HCT116 (cell line): ENCODE measurements at places on chromosomes 3 and 15. TPM values are rescaled to one million over a fixed set of nuclear protein-coding genes. Genes with fewer than 3 reads are reported as not detected.

The MNS1 gene
- total RNA-seq: 1.9 TPM

The DNAH1 gene
- total RNA-seq: 5.5 TPM

The PSTPIP1 gene
- 0.79 TPM for total RNA-seq

DNA sequence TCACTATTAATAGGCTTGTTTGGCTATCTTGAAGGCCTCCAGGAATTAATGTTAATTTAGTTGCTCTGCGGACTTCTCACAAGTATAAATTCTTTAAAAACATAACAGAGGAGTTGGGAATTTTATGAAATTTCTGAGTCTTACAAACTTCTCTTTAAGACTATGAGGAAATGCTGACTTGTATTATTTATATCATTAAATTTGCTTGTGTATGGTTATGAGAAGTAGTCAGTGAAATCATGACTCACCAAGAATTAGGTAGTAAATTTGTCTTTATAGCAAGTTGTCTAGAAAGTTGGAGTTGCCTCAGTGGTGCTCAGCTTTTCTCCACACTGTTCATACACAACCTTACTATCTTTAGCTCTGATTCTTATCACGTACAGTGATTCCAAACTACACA lies 26.5 kb downstream of the PHLDB2 start:
- no peaks in the 10 kb centered on the region for H3K27me3 ChIP-seq
- H3K27ac ChIP-seq: no peak overlapping the region
- H3K36me3 ChIP-seq: peaks cover 32% of the 10 kb centered on the region
- peaks cover 13% of the 10 kb centered on the region; the same call in 1 of the 2 replicates for H3K4me1 ChIP-seq

DNA sequence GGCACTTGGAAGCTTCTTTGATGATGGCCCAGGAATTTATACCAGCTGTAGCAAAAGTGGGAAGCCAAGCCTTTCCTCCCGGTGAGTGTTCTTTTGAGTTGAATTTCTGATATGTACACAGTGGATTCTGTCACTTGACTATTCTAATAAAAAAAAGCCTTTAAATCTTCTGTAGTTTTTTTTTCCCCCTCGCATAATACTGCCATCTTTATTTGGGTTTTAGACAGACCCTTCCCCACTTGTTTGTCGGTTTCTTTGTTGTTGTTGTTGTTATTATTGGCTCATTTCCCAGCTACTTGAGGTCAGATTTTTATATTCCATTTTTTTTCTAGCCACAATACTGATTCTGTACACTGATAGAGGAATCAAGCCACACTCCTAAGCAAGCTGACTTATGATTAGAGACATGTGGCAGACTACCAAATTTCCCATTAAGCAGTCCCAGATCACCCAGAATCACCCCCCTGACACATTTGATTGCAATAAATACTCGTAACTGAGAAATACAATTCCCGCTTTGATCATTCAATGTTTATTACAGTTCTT lies 122.4 kb upstream of the IL12A start:
- peaks cover 29% of the 10 kb centered on the region for H3K4me1 ChIP-seq
- H3K4me3 ChIP-seq: no peak overlapping the region
- H3K27me3 ChIP-seq: no peaks in the 10 kb centered on the region
- no peaks in the 10 kb centered on the region for H3K36me3 ChIP-seq

DNA sequence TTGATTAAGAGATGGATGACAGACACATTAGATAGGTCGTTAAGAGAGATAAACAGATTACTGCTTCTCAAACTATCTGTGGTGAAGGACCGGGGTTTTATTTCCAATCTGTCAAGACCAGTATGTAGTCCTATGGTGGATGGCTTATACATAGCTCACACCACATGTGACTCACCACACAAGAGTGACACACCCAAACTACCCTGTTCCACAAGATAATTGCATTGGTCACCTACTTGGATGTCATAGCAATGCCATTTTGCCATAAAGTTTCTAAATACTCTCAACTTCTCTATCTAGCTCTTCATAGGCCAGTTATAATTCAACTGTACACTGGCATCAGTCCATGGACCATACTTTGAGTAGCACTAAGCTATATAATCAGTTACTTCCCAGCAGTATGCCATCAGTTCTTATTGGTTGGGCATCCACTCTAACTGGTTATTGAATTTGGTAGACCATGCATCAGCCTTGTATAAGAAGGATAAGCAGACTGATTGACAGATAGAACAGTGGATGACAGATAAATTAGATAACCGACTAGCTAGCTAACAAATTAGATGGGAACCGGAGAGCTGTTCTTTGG lies 11.6 kb downstream of the WWTR1 start:
- peaks cover 32% of the 10 kb centered on the region for H3K4me1 ChIP-seq
- peak; percentile 47 for DNase-seq
- no peak overlapping the region for H3K27ac ChIP-seq

GRCh38 chr3:46664971-46665762 lies 28.3 kb downstream of the ALS2CL start:
- no peak overlapping the region for H3K4me3 ChIP-seq
- no peak overlapping the region for H3K27ac ChIP-seq
- no peaks in the 10 kb centered on the region for H3K36me3 ChIP-seq
- no peaks in the 10 kb centered on the region for H3K27me3 ChIP-seq
- DNase-seq: no peak

DNA sequence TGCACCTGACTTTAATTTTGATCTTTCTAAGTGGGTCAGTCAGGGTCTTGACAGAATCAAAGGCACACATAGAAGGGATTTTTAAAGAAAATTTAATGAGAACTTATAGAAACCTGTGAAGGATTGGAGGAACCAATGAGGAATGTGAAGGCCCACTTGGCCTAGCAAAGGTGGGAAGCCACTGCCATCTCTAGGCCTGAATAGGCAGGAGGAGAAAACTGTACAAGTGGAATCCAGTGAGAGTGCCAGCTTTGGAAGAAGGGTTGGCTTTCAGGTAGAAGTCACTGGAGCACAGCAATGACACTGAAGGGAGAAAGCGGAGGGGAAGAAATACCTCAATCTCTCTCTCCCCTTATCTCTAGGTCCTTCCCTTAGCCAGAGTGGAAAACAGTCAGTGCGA lies 380.7 kb upstream of the KCNMB2 start:
- H3K4me1 ChIP-seq: no peaks in the 10 kb centered on the region
- H3K4me3 ChIP-seq: no peak overlapping the region
- H3K27ac ChIP-seq: no peak overlapping the region
- H3K36me3 ChIP-seq: no peaks in the 10 kb centered on the region
- H3K27me3 ChIP-seq: no peaks in the 10 kb centered on the region
- DNase-seq: no peak

DNA sequence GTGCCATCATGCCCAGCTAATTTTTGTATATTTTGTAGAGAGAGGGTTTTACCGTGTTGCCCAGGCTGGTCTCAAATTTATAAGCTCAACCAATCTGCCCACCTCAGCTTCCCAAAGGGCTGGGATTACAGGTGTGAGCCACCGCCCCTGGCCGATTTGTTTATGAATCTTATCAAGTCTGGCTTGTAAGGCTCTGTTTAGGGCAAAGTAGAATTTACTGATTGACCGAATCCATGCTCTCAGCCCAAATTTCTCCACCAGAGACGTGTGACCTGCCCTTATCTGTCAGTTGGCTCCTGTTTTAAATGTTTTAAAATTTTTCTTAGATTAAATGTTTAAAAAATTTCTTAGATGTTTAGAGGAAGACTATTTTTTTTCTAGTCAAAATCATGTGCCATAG lies 19.5 kb downstream of the RAD54L2 start:
- no peaks in the 10 kb centered on the region for H3K4me1 ChIP-seq
- no peak overlapping the region for H3K27ac ChIP-seq
- H3K4me3 ChIP-seq: no peak overlapping the region
- DNase-seq: no peak
- no peaks in the 10 kb centered on the region for H3K27me3 ChIP-seq
- no peaks in the 10 kb centered on the region for H3K36me3 ChIP-seq

- H3K27me3 ChIP-seq: no peaks in the 10 kb centered on the region
- H3K27ac ChIP-seq: no peak overlapping the region
- no peak overlapping the region for H3K4me3 ChIP-seq
- H3K36me3 ChIP-seq: no peaks in the 10 kb centered on the region
Measured at GRCh38 chr3:101868534-101869464, 19.5 kb downstream of the NFKBIZ start.
